ENCODE measurements at places on chromosomes 7 and 10.

DNA sequence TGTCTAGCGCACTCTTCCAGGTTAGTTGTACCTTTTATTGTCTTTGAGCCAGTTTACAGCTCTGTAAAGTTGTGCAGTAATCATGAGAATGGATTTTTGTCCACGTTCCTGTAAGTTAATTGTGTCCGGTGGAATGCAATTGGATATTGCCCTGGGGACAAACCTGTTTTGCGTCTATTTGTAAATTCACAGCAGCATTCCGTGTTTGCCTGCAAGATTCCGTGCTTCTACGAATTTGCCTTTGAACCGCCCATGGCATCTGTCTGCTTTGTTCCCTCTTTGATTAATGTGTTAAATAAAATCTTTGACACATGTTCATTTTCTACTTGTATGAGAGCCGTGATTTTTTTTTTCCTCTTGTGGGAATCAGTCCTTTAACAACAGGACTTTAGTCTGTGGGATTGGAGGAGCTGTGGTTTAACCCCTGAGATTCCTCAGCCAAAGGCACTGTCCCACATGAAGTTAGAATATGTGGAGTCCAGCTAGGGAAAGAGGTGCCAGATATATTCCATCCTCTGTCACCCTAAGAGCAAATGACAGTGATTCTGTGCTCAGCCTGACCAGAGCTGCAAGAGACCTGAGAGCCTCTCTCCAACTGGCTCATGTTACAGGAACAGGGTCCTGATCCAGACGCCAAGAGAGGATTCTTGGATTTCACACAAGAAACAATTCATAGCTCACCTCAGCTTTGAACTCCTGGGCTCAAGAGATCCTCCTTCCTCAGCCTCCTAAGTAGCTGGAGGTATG is 126.3 kb downstream of the COL26A1 start:
- DNase-seq = no peak

DNA sequence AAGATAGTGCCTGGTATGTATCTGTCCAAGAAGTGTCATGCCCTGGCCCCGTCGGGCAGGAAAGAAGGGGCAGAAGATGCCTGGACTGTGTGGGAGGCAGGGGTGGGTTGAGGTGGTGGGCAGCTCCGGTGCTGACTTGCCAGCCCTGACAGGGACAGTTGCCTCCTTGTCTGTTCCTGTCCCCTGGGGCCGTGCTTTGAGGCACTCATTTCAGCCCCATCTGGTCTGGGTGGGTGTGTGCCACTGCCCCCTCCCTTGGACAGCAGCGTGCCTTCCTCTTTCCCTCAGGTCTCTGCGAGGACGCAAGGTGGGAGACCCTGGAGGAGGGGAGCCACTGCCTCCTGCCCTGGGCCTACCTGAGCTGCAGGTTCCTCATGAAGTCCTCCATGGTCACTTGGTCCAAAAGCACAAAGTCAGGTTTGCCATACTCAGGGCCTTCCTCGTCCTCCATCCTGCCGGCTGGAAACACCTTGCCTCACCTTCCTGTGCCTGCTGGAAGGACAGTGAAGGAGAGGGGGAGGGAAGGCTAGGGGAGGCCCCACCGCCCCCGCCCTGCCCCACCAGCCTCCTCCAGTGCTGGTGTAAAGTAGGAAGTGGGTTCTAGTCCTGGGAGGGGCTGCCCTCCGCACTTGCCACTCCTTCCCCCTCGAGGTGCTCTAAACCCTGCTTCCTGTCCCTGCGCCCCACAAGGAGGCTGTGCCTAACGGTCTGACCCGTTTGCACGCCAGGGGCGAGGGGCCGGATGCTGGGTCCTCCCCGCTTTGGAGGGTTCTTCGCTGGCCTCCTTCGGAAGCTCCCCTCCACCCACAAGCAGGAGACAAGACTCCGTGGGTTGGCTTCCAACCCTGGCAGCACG is at the start of gene MYO1G:
MYO1G (minus strand) TSS at position 505 of the 856 bp plus-strand sequence; CDS start at position 451, 54 bp downstream.
- no peak for DNase-seq

DNA sequence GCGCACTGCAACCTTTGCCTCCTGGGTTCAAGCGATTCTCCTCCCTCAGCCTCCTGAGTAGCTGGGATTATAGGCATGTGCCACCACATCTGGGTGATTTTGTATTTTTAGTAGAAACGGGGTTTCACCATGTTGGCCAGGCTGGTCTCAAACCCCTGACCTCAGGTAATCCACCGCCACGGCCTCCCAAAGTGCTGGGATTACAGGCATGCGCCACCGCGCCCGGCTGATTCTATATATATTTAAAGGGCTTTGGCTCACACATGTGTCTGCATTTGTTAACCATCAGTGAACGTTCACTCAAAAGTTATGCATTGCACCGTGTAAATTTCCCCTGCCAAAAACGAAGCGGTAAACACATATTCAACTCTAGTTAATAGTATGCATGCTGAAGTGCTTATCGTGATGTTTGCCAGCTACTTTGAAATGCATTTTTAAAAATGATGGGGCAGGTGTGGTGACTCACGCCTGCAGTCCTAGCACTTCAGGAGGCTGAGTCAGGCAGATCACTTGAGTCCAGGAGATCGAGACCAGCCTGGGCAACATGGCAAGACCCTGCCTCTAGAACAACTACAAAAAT is 17.7 kb upstream of the WIPI2 start:
- no peak for DNase-seq

DNA sequence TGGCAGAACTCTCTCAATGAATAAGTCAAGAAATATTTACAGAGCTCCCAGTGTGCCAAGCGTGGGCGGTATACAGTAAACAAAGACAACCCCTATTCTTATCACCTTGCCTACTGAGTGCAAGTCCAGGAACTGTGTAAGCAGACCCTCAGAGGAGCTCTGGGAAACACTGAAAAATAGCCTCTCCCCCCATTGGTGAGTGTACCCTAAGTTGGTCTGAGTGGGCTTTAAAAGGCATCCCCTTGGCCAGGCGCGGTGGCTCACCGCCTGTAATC is 1.2 kb downstream of the DYDC2 start:
- no peak for DNase-seq

- DNase-seq = no peak
Observed at GRCh38 chr10:81136261-81136660, 598.6 kb downstream of the SH2D4B start.

DNA sequence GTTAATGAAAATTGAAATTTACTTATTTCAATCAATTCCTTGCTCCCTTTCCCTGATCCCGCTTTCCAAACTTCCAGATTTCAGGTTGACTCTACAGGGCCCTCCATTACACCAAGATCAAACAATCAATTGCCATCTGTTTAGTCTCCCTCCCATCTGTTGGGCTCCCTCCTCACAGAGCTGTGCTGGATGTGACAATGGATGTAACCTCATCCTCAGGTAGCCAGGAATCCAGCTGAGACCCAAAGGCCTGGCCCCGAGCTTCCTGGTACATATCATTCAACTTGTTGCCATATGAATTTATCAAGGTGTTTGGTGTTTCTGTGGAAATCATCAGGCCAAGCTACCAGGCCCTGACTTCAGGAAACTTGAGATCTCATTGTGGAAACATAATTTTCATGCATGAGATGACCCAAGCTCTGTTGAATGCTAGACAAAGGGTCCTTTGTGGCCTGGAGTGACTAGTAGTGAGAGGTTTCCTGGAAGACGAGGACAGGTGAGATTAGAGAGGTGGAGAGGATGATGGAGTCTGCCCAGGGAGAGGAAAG is 148.6 kb upstream of the PDE1C start:
- no peak for DNase-seq

DNA sequence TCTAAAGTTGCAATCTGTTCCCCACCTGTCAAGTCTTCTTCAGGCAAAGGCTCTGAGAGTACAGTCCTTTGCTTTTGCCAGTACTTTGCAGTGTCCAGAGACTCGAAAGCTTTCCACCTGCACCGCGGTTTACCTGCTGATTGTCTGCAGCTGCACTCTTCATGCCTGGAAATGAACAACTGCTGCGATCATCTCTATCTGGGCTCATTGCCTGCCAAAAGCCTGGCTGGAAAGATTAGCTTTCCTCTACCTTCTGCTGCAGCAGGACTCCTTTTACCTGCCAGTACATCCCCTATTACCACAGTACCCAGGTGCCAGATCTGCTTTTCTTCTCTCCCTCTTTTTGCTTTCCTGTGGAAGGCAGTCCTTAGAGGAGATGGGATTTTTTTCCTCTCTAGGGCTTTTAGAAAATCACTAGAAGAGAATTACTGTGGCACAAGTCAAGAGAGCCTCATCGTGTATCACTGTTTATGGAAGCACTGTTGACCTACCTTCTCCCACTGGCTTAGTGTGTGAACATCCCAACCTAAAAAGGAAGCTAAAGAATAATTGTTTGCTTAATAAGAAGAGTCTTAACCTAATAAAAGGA is 2.2 kb downstream of the STRIP2 start:
- no peak for DNase-seq

GRCh38 chr7:138564365-138564764 is 104.3 kb downstream of the TRIM24 start:
- DNase-seq = no peak

DNA sequence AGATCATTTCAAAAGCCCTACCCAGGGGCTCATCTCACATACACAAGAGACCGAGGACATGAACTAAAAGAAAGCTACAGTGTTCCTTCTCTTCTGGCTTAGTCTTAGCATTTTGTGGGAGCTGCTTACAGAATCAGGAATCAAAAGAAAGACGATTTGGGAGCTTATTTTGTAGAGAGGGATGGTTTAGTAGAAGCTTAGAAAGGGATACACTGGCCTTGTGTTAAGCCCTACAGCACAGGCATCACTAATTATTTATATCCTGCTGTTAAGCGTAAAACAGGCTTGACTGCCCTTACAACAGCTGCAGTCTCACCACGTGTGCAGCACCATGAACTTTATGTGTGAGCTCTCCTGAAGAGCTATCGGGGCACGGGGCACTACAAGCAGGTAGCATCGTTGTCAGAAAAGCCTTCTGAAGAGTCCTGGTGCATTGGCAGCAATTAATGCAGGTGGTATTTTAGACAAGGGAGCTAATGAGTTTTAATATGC is 798.3 kb downstream of the NXPH1 start:
- peak; percentile 76 for DNase-seq

- DNase-seq = no peak
Observed at GRCh38 chr7:101898106-101898505, 80.7 kb downstream of the CUX1 start.

Measured in NCI-H1930 (cell line).